ENCODE measurements at places on chromosomes 11 and 22.

DNA sequence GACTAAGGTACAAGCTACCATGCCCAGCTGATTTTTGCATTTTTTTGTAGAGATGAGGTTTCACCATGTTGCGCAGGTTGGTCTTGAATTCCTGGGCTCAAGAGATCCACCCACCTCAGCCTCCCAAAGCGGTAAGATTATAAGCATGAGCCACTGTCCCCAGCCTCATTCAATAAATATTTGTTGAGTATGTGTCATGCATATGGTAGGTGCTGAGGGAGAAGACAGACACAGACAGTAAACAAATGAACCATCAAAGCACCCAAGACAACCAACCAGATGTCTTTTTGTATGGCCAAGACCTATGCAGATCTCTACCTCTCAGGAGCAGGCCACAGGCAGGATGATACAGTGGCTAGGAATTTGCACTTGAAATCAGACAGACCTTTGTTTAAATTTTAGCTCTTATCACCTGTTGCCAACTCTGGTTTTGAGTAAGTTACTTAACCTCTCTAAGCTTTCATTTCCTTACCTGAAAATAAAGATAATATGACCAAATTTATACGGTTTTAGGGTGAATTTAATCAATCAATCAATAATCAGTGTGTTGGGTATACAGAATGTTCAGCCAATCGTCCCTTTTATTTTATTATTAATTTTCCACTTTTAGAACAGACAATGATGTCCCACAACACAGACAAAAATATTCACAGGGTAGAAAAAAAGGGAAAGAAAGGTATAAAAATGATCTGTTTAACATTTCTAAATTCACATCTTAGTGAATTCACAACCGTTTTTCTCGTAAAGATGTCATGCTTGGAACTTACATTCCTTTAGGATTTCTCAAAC is 128.2 kb downstream of the SGSM3 start:
- no peak for DNase-seq

- DNase-seq: no peak
These were observed 112.9 kb upstream of the TMEM45B start for GRCh38 chr11:129702410-129703398.

GRCh38 chr11:65445604-65446445 is 23.2 kb downstream of the NEAT1 start:
- DNase-seq: no peak

DNA sequence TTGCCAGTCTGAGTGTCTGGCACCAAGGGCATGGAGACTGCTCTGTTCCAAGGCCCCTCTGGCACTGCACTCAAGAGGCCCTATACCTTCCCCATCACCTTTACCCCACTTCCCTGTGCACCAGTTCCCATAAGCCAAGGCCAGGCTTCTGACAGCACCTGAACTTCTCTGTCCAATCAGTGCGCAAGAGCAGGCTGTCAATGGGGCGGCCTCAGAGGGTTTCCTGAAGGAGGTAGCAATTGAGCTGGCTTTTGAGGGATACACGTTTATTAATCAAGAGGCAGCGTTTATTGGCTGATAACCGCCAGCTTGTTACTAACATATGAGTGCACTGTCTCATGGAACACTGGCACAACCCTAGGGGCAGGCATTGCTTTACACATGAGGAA is 2.1 kb downstream of the SH3BP1 start:
- no peak for DNase-seq

DNA sequence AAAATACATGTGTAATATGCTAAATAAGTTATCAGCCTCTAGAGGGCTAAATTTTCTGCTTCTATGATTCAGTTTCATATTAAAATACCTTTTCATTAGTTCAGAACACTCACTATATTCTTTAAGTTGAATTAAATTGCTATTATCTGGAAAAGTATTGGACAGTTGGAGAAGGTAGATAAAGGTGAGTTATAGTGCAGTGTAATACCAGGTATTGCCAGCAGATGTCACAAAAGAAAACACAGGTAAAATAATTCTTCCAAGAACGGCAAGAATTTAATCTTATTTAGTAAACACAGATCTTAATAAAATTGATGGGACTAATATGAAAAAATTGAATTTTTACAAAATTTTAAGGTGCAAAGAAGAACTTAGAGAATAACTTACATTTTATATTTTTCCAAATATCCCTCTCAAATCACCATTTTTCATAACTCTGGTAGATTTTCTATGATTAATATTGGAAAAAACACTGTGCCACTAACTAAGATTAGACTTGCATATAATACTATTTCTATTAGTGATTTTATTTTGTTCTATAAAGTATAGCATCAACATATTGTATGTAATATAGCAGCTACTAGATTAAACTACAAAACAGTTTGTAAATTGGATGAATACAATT is 1.7 kb upstream of the LRRC4C start:
- DNase-seq: peak; percentile 9

- no peak for DNase-seq
These were observed 259.0 kb downstream of the MN1 start for GRCh38 chr22:27542602-27543001.

DNA sequence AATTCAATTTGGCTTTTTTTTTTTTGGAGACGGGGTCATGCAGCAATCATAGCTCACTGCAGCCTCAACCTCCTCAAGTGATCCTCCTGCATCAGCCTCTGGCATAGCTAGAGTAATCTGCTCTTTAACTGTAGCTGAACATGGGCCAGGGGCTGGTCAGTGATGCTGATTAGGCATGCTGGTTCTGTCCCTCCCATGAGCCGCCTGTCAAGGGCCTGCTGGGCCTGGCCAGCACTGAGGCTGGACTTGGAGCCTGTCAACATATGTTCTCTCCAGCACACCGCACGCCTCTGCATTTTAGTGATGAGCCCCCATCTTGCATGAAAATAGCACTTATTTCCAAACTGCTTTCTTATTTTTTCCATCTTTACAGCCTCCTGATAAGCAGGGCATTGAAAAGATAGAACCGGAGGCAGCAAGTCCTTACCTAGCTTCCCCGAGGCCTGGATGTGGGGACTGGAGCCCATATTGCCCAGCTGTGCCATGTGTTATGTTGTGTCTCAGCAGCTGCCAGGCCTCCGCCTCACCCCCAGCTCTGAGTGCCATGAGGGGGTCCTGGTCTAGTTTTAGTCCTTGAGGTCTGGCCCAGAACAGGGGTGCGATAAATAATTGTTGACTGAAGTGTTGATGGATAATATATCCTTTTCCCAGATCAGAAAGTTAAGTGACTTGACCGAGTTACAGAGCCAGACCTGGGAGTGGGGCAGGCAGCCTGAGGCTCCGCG is 80.0 kb downstream of the CTTN start:
- no peak for DNase-seq

DNA sequence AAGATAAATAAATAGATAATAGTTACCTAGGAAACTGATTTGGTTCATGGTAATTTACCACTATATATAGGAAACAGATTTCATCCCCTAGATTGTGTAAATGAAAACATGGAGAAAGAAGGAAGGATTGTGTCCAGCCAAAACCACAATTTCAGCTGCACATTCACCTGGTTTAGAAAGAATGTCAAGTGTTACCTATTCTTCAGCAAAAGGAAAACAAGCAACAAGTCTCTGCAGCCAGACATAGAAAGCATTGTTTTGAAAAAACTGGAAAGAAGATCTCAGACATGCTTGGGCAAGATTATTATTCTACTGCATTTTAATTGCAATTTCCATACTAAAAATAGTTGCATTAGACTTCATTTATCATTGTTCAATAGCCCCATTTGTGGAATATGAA is 8.8 kb upstream of the BMAL1 start:
- no peak for DNase-seq

GRCh38 chr11:121665206-121665838 is 212.6 kb upstream of the SORL1-AS1 start:
- DNase-seq: no peak
